NCI-H1436 (cell line): ENCODE measurements at places on chromosomes 3 and 15.

DNA sequence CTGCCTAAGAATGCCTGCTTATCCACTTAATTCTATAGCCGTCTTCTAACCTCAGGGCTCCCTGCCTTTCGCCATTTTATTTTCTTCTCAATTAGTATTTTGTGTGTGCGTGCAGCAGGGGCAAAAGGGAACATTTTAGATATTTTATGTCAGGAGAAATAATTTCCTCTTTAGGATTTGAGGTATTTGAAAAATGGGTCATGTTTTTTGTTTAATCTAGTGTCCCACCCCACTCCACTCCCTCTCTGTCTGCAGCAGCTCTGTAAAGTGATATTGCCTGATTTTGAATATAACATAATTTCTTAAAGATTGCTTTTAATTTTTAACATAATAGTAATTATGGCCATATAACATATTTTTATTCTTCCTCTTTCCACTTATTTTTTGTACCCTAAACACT lies 593.2 kb upstream of the DPPA4 start:
- DNase-seq, result no peak

DNA sequence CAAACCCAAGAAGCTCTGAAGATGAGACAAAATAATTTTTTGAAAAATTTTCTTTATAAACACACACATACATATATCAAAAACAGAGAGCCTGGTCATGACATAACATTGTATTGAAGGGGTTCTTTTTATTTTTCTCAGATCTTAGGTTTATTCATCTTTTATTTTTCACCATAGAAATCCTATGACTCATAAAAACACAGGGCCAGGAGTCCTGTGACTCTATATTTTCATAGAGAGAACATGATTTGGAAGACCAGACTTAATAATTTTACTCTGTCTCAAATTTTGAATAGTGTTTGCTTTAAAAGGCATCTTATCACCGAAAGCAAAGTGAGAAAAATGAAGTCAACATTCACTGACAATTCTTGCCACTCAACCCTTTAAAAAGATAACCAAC lies 57.7 kb downstream of the SUCNR1 start:
- no peak for DNase-seq

- no peak for DNase-seq
These were observed 9.4 kb downstream of the TGFBR2 start for GRCh38 chr3:30615615-30616346.

GRCh38 chr3:30649572-30650318 lies 43.3 kb downstream of the TGFBR2 start:
- no peak for DNase-seq

DNA sequence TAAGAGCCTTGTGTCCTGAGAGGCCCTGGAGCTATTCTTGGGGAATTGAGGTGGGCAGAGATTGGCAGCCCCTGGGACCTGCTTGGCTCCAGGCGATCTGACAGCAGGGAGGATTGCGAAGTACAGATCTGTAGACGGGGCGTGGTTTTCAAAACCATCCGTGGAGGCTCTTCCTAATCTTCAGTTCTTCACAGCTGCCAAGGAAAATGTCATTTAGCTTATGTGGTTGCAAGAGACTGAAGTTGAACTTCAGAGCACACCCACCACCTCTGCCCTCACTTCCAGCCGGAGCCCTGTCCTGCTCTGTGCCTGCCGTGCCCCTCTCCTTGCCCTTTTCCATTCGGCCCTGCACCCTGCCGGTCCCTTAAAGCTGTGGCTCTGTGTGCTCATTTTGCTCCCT lies 12.9 kb downstream of the NISCH start:
- no peak for DNase-seq

DNA sequence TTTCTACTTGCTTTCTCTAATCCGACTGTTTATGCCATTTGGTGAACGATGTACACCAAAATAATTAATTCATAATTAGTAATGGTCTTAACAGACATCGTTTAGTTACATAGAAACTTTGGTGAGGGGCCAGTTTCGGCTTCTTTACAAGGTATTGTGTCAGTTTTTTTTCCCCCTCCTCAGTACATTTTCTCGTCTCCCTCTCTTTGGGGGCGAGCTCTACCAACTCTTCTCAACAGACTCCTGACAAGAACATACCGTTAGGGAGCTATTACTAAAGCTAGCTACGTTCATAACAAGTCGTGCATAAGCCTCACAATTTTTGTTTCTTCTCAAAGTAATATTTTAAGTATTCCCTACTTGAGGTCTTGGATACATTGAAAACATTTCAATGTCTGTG lies 1.4 kb downstream of the U2SURP start:
- DNase-seq, result no peak
